ENCODE measurements at places on chromosomes 3 and 15. TPM values are rescaled to one million over a fixed set of nuclear protein-coding genes. Genes with fewer than 3 reads are reported as not detected.

The FES gene
- total RNA-seq: 0.16 TPM

The KBTBD12 gene
- not detected for total RNA-seq

The BRPF1 gene
- total RNA-seq: 12.2 TPM

The PLSCR2 gene
- not detected for total RNA-seq

The DUOX1 gene
- total RNA-seq: not detected

DNA sequence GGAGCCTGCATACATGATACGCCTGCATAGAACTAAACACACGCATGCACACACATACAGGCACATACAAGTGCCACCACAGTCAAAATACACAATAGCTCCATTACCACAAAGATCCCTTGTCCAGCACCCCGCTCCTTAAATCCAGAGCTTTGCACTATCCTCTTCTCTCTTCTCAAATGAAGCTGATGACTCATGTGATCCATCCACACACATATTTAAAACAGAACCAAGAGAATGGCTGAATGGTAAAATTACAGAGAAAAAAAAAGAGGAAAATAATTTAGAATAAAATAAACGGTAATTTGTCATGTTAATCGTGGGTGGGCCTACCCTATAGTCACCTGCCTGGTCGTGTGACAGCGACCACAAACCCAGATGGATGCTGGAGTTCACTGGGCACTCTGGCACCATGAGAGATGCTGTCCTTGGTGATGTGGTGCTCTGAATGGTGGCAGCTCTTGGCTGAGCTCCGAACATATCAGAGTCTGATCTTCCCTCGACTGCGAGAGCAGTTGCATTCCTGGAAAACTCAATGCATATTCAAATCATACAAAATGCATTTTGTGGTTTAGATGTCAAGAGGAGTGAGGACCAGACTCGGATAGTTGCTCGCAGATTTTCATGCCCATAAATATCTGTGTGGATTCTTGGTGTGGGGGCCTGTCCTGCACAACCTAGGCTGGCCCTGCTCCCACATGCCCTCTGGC is 8.9 kb downstream of the IQSEC1 start:
- DNase-seq: no peak

DNA sequence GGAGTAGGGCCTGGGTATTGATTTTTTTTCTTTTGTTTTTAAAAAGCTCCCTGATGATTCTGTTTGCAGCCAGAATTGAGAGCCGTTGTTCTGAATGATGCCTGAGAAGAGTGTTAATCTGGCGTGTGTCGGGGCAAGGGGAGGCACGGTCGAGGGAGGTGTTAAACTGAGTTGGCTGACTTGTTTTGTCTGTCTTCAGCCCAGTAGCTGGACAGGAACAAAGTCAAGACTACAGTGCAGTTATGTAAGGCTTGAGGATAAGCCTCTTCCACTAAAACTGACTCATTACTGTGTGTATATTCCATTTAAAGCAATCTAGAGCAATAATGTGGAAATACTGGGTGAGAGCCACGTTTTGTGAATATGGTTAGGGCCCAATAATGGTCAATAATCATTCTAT is 119.0 kb upstream of the DLG1 start:
- no peak for DNase-seq

DNA sequence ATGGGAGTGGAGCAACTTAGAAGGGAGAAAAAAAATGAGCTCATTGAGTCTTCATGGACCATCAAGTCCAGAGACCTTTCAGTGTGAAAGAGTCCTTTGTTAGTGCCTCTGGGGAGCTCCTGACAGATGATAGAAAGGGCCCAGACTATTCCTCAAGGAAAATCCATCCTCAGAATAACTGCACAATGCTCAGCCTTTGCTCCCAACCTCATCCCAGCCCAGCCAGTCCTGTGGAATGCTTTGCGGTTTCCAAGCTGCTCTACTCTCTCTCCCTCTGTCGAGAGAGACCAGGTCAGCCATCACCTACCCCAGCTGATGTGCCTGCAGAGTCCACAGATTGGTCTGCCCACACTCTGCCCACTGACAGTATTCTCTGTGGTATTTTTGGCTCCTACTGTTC is 406.2 kb downstream of the MFSD1 start:
- no peak for DNase-seq

DNA sequence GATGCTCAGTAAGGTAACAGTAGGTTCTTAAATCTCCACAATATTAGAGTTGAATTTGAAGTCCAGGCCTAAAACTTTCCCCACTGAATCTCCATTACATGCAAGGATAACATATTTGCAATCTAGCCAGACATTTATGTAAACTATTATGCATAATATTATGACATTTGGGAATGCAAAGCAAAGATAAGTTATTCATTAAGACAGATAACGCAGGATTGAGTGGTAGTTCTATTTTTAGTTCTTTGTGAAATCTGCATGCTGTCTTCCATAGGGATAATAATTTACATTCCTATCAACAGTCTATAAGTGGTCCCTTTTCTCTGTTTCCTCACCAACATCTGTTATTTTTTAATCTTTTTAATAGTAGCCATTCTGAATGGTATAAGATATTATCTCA is 333.5 kb downstream of the AGBL1 start:
- DNase-seq: no peak

DNA sequence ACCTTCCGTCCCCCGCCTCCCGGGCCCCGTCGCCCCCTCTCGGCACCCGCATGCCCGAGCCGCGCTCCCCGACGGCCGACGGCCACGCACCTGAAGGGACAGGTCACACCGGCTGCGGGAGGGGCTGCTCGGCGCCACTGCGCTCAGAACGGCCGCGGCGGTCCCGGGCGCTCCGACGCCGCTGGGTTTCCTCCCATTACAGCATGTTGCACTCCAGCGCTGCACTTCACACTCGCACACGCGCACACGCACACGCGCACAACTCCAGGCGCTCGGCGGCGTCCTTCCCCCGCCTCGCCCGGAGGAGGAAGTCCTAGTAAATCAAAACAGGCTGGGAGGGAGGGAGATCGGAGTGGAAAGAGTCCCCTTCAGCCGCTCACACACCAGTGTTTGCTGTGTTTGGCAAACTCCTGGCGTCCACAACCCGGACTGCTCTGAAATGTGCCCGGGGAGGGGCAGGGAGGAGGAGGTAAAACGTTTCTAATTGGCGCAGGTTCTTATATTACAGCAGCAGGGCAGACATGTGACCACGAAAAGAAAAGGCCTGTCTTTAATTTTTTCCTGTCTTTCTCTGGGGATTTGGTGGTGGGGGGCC is 76.7 kb upstream of the VGLL4 start:
- DNase-seq: peak; percentile 58

DNA sequence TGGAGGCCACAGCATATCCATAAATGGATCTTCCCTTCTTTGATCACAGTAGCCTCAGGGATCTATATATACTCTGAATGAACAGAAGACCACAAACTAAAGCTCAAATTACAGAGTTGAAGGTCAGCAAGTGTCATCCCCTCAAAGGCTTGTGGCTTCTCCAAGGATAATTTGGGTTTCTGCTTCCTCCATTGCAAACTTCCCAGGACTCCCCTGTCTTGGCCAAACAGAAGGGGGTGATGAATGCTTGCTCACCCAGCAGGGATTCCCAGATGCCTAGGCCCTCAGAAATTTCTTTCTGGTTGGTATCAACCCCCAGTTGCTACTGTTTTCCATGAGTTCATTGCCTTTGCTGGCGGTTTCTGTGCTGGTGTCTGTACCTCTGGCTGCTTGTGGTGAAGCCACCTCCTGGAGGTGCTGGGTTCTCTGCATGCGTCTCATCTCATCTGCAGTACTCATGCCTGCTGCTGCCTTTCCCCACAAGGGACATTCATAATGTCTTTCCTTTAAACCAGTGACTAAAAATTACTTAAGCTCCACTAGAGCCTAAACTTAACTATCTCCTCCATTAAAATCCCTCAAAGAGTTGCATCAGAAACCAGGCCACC is 17.7 kb downstream of the ENTPD3 start:
- DNase-seq: no peak

DNA sequence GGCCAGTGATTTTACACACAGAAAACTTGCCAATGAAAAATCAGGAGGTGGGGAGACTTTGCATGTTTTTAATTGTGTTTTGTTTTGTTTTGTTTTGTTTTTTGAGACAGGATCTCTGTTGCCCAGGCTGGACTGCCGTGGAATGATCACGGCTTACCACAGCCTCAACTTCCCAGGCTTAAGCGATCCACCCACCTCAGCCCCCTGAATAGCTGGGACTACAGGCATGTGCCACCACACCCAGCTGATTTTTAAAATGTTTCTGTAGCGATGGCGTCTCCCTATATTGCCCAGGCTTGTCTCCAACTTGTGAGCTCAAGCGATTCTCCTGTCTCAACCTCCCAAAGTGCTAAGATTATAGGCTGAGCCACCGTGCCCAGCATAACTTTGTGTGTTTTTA is 46.0 kb downstream of the MEIS2 start:
- no peak for DNase-seq

DNA sequence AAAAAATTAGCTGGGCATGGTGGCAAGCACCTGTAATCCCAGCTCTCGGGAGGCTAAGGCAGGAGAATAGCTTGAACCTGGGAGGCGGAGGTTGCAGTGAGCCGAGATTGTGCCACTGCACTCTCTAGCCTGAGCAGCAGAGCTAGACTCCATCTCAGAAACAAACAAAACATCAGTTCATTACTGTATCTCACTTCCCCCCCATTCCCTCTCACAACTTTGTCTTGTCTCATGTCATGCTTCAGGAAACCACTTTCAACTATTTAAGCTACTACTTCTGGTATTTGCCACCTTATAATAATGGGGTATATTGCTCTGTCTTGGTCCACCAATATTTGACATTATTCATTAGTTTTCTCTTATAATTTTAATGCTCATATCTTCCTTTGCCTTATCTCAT is 26.2 kb downstream of the PIK3CA start:
- DNase-seq: no peak

GRCh38 chr3:186566772-186567071 is 417 bp downstream of the TBCCD1 start:
- DNase-seq: no peak

DNA sequence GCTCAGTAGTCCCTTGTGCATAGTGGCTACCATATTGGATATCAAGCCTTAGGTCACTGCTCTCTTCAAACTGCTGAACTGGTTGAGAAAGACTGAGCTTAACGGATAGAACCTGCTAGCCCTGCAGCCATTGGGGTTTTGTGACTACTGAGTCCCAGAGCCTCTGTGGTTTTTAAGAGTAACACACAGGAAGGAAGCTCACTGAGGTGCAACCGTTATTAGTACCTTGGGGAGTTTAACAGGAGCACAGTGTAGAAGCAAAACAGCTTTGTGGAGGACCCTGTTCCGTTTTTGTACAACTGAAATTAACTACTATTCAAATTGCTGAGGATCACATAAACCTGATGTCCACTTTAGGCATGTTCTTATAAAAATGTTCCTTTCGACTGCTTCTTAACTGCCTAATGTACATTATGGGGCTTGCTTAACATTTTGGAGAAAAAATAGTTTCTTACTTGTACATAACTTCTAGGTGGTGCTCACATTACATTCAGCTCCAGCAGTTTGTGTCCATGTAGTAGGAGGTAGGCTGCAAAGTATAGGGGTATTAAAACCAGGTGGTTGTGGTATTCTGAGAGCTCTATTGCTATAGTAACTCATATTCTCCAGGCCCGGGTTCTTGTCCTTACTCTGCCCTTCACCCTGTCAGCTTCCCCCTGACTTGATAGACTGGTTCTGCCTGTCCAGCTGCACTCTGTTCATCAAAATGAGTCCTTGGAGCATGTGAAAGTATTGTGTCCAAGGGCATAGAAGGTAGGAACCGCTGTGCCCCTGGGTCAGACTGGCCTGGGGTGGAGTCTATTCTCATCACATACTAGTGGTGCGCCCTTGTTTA is 17.3 kb downstream of the PXK start:
- DNase-seq: no peak

DNA sequence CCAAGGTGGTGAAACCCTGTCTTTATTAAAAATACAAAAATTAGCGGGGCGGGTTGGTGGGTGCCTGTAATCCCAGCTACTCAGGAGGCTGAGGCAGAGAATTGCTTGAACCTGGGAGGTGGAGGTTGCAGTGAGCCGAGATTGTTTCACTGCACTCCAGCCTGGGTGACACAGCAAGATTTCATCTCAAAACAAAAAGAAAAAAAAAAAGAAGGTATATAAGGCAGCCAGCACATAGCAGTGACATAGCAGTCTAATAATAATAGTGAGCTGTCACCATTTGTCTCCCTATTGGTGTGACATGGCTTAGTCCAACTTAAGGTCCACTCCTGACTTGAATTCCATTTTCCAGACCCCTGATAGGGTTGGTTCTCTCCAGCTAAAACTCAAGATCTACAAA is 8.8 kb upstream of the LACTB start:
- DNase-seq: no peak

- DNase-seq: no peak
These were observed 15.6 kb upstream of the STRA6 start for GRCh38 chr15:74217907-74218885.

GRCh38 chr3:148269816-148270215 is 427.9 kb upstream of the AGTR1 start:
- no peak for DNase-seq

DNA sequence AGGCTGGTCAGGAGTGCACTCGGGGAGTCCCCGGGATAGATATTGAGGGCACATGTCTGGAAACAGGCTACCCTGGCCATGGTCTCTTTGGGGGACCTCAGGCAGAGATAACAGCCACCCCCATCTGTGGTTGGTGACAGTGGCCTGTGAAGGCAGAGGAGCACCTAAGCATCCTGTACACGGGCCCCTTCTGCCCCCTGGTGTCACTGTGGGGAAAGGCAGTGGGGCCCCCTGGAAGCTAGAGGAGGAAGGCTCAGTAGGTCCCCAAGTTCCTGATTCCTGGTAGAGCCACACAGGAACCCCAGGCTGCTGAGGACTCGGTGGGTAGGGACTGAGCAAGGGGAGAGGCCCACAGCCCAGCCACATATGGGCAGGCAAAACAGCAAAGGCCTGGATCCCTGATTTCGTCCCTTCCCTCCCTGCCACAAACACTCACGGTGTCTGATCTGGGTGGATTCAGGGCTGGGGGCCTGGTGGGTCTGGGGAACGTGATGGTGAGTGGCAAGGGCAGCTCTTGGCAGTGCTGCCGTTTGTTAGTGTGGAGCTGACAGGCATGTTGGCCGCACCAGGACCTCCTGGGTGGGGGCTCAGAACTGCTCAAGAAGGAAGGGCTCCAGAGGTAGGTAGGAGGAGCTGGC is 14.1 kb upstream of the CXCR6 start:
- peak; percentile 56 for DNase-seq

DNA sequence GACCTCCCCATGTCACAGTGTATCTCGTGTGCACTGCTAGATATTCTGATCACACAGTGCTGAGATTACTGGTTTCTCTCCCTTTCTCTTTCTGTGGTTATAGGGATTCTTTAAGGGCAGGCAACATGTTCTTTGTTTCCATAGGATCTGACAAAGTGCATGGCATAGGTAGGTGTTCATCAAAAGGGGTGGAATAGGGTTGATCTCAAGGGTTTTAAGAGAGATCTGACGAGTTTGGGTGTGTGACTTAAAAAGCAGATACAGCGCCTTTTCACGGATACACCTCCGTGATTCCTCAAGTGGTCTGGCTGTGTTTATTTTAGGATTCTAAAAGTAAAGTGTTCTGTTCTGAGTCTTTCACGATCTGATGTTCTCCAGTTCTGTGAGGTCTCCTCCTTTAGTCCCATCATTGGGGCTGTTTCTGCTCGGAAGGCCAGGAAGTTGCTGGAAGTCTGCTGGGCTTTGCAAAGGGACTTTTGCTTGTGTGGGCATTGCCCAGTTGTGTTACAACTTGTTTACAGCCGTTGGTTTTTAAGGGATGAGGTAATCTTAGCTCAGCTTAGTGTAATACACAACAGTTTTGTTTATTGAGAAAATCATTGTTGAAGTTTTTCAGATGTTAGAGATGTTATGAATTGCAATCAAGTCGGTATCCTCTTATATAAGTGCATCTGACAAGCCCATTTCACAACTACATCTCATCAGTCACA is 34.8 kb downstream of the IGF1R start:
- peak; percentile 70 for DNase-seq

- no peak for DNase-seq
These were observed 37.8 kb downstream of the LMCD1 start for GRCh38 chr3:8539419-8539818.

GRCh38 chr3:45641756-45642155 is 47.2 kb downstream of the LIMD1 start:
- DNase-seq: no peak
